ENCODE measurements at places on chromosomes 7 and 10. TPM values are rescaled to one million over a fixed set of nuclear protein-coding genes. Genes with fewer than 3 reads are reported as not detected.

The SORBS1 gene
- 94.8 TPM for polyA plus RNA-seq

The SUN3 gene
- not detected for polyA plus RNA-seq

The CEP55 gene
- 3.1 TPM for polyA plus RNA-seq

The SLC26A3 gene
- 0.10 TPM for polyA plus RNA-seq

The APBB1IP gene
- polyA plus RNA-seq = 3.7 TPM

The ABCB1 gene
- polyA plus RNA-seq = 0.50 TPM

The IDI2 gene
- not detected for polyA plus RNA-seq

The RBP4 gene
- polyA plus RNA-seq = 1.2 TPM

The H2BK1 gene
- not detected for polyA plus RNA-seq

The PNLIPRP1 gene
- polyA plus RNA-seq = 9.2 TPM

The CDNF gene
- polyA plus RNA-seq = 1.1 TPM

The CPA4 gene
- 0.12 TPM for polyA plus RNA-seq

The DLX6 gene
- polyA plus RNA-seq = not detected

The DDC gene
- polyA plus RNA-seq = 4.7 TPM

The GDF2 gene
- polyA plus RNA-seq = not detected

The ABLIM1 gene
- polyA plus RNA-seq = 30.2 TPM

The PCGF6 gene
- polyA plus RNA-seq = 5.6 TPM

The CPEB3 gene
- polyA plus RNA-seq = 1.3 TPM

The ZNF394 gene
- polyA plus RNA-seq = 15.7 TPM

The GCK gene
- 0.80 TPM for polyA plus RNA-seq

The LOXL4 gene
- polyA plus RNA-seq = 1.6 TPM

The NUTM2E gene
- not detected for polyA plus RNA-seq

The THSD7A gene
- 0.06 TPM for polyA plus RNA-seq

The GPR146 gene
- polyA plus RNA-seq = 10.8 TPM

The BICC1 gene
- 1.6 TPM for polyA plus RNA-seq

The CYP3A4 gene
- not detected for polyA plus RNA-seq

The AKR1C4 gene
- polyA plus RNA-seq = not detected

The PRPS1L1 gene
- polyA plus RNA-seq = not detected

The ZPBP gene
- polyA plus RNA-seq = not detected

The NPY4R2 gene
- not detected for polyA plus RNA-seq

The IL6 gene
- 0.95 TPM for polyA plus RNA-seq

The AQP1 gene
- 8.7 TPM for polyA plus RNA-seq

The C10orf53 gene
- not detected for polyA plus RNA-seq

The SLC16A12 gene
- 0.06 TPM for polyA plus RNA-seq

The RBP3 gene
- polyA plus RNA-seq = not detected

The UNCX gene
- polyA plus RNA-seq = not detected

The OR6V1 gene
- not detected for polyA plus RNA-seq

The TM9SF3 gene
- 32.3 TPM for polyA plus RNA-seq

The TMEM225B gene
- polyA plus RNA-seq = 1.2 TPM

The MRLN gene
- 5.0 TPM for polyA plus RNA-seq

The FBXL13 gene
- polyA plus RNA-seq = 6.0 TPM

The ERCC6 gene
- 3.1 TPM for polyA plus RNA-seq

The ASB4 gene
- polyA plus RNA-seq = 0.37 TPM

The AKR1C8 gene
- polyA plus RNA-seq = not detected

The CCDC172 gene
- polyA plus RNA-seq = not detected

The GOT1 gene
- 33.9 TPM for polyA plus RNA-seq

The MMRN2 gene
- 3.1 TPM for polyA plus RNA-seq

The CAPZA2 gene
- polyA plus RNA-seq = 92.0 TPM

The SORCS1 gene
- 0.25 TPM for polyA plus RNA-seq

The TEX47 gene
- not detected for polyA plus RNA-seq

The GRM3 gene
- polyA plus RNA-seq = not detected

The FAM25A gene
- polyA plus RNA-seq = 11.9 TPM

The PPIF gene
- 27.5 TPM for polyA plus RNA-seq

The ODAD2 gene
- polyA plus RNA-seq = 0.12 TPM

The SVIL gene
- 6.8 TPM for polyA plus RNA-seq

The AGAP3 gene
- polyA plus RNA-seq = 36.0 TPM

The GHRHR gene
- not detected for polyA plus RNA-seq

The GIGYF1 gene
- 10.5 TPM for polyA plus RNA-seq

The AGR2 gene
- 122 TPM for polyA plus RNA-seq
